ENCODE measurements at places on chromosomes 6 and 20.

DNA sequence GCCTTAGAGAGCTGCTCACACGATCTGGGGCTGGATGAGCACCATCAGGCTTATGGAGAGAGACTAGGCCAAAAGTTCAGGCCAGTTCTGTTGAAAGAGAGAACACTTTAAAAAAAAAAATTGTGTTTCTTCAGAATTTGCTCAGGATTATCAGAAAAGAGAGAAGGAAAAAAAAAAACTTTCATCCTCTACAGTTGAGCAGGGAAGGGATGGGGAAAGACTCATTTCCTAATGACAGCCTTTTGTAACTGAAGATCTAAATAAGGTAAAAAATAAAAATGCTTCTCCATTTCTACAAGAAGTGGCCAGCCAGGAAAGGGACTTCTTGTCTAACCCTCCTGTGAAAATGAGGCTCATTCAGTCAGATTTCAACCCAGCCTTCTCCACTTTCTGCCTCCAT is 134.8 kb downstream of the LY86 start:
- DNase-seq: no peak

DNA sequence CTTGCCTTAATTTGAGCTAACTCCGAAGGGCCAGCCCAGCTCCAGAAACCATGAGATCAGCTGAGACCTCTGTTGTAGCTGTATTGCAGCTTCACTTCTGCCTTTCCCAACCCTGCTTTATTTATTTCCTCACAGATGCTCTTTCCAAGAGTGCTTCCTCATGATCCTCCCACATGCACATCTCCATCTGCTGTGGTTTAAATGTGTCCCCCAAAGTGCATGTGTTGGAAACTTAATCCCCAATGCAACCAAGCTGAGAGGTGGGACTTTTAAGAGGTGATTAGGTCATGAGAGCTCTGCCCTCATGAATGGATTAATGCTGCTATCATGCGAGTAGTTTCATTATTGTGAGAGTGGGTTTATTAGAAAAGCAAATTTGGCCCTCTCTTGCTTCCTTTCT is 164.4 kb upstream of the TAB2 start:
- no peak for DNase-seq

GRCh38 chr6:45727819-45728449 is 287.7 kb downstream of the CLIC5 start:
- no peak for DNase-seq

GRCh38 chr6:74899416-74899815 is 306.4 kb downstream of the COL12A1 start:
- no peak for DNase-seq

DNA sequence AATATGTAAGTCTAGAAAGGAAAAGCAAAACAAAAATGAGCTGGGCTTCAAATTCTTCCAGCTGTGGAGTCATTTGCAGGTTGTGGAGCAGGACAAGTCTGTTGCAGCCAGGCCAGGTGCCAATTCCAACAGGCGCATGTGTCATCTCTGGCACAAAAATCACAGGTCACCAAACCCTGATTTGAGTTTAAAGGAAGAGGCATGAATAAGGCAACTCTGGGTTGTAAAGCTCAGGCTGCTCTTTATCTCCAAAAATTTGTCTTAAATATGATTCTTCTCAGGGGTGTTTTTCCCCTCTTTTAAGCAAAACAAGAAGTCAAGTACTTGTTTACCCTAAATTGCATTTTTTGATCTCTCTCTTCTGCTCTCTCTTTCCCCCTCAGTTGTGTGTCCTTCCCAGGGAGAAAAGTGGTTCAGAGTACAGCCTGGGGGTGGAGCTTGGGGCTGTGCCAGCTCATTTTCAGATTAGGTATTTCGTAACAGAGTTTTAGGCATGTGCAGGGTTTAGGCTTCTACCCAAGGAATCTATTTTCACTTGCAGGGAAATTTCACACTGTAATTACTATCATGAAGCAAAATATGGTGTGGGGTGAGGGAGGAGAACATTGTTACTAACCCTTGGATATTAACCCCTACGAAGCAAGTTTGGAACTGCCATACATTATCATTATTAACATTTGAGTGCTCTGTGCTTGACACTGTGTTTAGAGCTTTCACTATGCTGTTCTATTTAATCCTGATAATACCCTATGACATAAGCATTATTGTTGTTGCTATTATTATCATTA is 8.3 kb upstream of the NCOA3 start:
- DNase-seq: peak; percentile 41

- no peak for DNase-seq
Observed at GRCh38 chr6:48563433-48563832, 452.4 kb upstream of the PTCHD4 start.

- DNase-seq: no peak
Observed at GRCh38 chr20:24998121-24998520, 5.6 kb upstream of the APMAP start.

GRCh38 chr6:34535199-34535598 is 20.9 kb downstream of the SPDEF start:
- no peak for DNase-seq

DNA sequence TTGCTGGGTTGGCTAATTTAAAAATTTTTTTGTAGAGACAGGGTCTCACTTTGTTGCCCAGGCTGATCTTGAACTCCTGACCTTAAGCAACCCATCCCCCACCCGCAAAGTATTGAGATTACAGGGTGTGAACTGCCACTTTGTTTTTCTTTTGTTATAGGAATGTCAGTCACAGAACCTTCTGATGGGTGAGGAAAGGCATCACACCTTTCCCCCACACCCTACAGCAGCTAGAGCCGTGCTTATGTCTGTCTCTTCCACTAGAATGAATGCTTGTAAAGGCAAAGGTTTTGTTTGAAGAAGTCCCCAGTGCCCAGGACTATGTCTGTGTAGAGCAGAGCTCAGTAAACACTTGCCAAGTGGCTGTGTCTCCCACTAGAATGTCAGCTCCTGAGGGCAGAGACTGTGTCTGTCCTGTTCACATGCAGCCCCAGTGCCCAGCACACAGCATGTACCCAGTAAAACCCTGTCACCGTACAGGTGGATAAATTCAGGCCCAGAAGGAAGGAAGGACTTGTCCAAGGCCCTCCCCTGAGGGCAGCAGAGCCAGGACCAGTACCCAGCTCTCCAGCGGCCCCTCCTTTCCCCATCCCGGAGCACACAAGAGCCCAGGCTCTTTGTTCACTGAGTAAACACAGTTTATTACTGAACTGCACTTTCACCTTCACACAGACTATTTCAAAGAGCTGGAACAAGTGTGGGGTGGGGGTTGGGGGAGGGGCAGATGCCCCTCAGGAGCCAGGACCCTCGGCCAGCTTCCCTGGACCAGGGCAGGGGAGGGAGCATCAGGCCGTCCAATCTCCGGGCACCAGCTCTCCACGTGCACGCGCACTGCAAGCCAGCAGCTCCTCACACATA is 26.4 kb downstream of the COX4I2 start:
- DNase-seq: no peak

GRCh38 chr20:51695574-51696303 is 72.5 kb downstream of the ATP9A start:
- DNase-seq: no peak

DNA sequence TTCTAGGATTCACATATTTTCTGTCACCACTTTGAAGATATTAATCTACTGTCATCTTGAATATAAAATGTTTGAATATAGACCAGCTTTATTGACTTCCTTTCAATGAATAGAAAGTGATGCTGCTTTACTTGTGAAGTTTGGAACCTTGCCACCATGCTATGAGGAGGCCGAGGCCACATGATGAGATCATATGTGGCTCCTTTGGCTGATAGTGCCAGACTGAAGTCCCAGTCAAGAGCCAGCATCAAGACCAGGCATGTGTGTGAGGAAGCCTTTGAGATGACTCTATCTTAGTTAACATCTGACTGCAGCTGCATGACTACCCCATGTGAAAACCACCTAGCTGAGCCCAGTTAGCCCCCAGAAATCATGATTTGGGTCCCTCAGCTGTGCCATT is 169.5 kb downstream of the OTOR start:
- DNase-seq: no peak

- DNase-seq: no peak
Observed at GRCh38 chr6:105077596-105078385, 102.0 kb downstream of the POPDC3 start.

- no peak for DNase-seq
Observed at GRCh38 chr6:128259029-128259724, 261.2 kb downstream of the PTPRK start.

DNA sequence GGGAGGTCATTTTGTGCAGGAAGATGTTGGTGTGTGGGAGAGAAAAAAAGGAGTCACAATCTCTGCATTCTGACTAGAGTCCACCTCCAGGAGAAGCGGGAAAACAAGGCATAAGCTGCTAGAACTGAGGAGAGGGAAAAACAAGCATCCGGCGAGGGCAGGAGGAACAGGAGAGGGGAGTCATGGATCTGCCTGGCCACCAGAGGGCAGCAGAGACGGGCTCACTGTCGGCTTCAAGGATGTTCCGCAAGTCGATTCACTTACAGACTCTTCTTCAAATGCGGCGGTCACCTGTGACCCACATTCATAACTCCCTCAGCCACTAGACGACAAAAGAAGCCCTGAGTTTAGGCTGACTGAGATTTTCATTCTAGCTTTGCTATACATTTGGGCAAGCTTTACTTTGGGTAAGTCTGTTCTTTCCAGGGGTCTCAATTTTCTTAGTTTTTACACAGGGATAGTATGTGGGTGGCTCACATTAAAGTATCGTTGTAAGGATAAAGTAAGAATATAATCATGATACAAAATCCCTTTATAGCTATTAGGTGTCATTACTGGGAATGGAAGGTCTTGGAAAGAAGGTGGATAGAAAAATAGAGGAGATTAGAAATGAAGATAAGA is 6.6 kb upstream of the BTNL2 start:
- peak; percentile 72 for DNase-seq

- no peak for DNase-seq
Observed at GRCh38 chr6:167102318-167102717, 20.6 kb upstream of the CCR6 start.

GRCh38 chr6:144475411-144475810 is 190.3 kb downstream of the UTRN start:
- DNase-seq: no peak

- DNase-seq: peak; percentile 71
Observed at GRCh38 chr6:130885392-130886192, 58.4 kb downstream of the SMLR1 start.

DNA sequence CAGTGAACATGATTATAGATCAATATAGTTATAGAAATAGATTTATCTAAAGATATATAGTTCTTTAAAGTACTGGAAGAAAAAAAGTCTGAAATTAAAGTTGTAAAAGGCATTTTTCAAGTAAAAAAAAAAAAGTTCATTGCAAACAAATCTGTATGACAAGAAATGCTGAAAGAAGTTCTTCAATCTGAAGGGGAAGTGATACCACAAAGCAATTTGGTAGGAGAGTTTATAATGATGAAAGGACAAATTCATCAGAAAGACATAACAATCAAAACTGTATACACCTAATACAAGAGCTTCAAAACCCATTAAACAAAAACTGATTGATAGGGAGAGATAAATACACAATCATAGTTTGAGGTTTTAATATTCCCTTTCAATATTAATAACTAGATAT is 14.1 kb downstream of the HUS1B start:
- DNase-seq: no peak

DNA sequence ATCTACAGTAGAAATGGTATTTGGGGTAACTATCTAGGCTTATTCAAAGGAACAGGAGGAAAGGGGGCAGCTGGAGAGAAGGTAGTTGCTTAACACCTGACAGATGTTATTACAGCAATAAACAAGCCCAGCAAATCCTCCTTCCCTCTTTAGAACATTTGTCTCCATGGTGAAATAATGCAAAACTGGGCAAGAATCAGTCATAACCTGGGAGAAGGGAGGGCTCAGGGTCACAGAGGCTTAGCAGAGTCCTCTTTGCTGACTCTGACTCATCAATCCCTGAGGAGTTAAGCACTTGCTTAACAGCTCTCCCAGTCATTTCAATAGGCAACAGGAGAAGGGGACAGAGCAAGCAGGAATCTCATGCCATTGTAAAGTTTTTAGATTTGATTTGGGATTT is 230.3 kb downstream of the IBTK start:
- DNase-seq: no peak

GRCh38 chr6:46453741-46454316 is 37.4 kb downstream of the RCAN2 start:
- DNase-seq: no peak

GRCh38 chr6:150029749-150030148 is 4.4 kb upstream of the RAET1L start:
- no peak for DNase-seq

GRCh38 chr20:57124800-57125517 is 141.5 kb downstream of the BMP7 start:
- DNase-seq: no peak

DNA sequence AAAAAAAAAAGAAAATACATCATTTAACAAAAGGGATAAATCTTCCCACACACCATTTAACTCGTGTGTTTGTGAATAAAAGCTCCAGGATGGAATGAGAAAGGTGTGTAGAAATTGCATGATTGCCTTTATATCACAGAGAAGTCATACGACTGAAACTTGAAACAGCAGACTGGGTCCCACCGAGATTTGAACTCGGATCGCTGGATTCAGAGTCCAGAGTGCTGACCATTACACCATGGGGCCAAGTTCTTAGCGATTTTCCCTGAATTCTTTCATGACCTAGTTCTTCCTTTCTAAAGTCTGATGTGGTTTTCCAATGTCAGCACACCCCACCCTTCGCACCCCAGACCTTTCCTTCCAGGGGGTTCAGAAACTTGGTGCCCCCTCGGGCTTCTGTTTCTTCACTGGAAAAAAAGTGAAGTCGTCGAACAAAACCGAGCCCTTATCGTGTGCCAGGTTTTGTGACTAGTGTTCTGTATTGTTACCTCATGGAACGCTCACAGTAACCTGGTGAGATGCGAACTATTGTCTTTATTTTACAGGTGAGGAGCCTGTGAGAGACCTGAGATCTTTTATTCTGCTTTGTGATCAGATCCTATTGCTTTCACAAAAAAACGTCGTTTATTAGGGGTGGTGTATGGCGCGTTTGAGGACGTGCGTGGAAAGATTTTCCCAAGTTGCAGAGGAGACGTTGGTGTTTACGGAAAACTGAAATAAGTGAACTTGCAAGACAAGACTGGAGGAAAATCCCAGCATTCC is 120.8 kb downstream of the OR2B2 start:
- no peak for DNase-seq

- DNase-seq: no peak
Observed at GRCh38 chr6:164990901-164991300, 318.5 kb downstream of the C6orf118 start.

- DNase-seq: no peak
Observed at GRCh38 chr6:135667691-135668455, 170.3 kb upstream of the AHI1 start.

- DNase-seq: no peak
Observed at GRCh38 chr20:57244221-57244585, 22.2 kb downstream of the BMP7 start.

DNA sequence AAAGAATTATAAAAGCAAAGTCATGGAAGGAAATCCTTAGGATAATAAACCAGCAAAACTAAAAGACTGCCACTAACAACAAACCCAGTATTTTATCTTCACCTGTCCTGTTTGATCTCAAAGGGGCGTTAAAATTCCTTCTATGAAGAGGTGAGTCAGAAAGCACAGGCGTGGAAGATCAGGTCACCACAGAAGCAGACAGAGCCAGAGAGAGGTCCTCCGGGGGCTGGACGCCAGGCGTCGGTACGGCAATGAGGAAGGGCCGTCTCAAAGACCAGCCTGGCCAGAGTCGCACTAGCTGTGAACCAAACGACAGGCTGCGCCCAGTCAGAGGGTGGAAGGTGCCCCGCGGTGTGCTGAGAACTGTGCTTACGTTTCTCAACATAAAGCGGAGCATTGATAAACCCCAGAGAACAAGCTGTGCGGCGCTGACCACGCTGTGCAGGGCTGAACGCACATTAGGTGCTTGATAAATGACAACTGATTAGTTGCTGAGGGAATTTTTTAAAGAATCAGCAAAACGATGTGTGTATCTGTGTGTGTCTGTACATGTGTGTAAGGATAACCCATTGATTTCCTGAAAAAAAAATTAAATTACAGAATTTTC is 85.6 kb downstream of the RNASET2 start:
- no peak for DNase-seq
